ENCODE measurements at places on chromosomes 4 and X. TPM values are rescaled to one million over a fixed set of nuclear protein-coding genes. Genes with fewer than 3 reads are reported as not detected.

- no peaks in the 10 kb centered on the region for H3K27me3 ChIP-seq
- peak overlapping the region; percentile 91 for H3K27ac ChIP-seq
- peak overlapping the region; percentile 43 for H3K4me3 ChIP-seq
- H3K4me1 ChIP-seq = peaks cover 99% of the 10 kb centered on the region
- DNase-seq = no peak
These were observed 15.8 kb downstream of the WDR1 start for GRCh38 chr4:10100734-10101216.

DNA sequence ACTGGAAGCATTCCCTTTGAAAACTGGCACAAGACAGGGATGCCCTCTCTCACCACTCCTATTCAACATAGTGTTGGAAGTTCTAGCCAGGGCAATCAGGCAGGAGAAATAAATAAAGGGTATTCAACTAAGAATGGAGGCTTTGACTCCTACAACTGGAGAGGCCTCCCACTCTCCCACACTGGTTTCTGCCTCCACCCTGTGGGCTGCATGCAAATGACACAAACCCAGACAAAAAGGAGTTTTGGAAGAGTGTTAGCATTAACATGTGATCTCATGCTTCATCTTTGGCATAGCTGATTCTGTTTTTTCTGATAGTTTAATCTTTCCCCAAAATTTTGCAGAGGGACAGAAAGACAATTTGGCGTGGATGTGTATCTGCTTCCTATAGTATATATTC, 80.8 kb upstream of the IQCM start:
- H3K27me3 ChIP-seq = no peaks in the 10 kb centered on the region
- H3K27ac ChIP-seq = no peak overlapping the region
- no peak overlapping the region for H3K4me3 ChIP-seq
- no peaks in the 10 kb centered on the region for H3K36me3 ChIP-seq

DNA sequence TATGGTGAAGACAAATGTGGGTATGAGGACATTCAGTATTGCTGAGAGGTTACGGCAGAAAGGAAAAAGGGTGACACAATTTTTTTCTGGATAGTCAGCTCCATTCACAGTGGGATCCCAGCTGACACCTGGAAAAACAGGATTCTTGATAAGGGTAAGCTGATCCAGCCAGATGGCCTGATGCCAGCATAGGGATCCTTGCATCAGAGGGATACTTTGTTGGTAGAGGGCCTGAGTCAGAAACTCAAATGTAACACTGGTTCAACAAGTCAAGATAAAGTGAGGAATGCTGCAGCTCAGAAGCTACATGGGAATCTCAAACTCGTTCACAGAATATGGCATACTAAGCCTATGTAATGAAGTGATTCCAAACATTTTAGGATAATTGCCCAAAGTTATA, 726.7 kb downstream of the C4orf33 start:
- no peak for DNase-seq
- no peak overlapping the region for H3K4me3 ChIP-seq

Gene MND1
- total RNA-seq = 48.0 TPM

Gene GPC4
- total RNA-seq = not detected

DNA sequence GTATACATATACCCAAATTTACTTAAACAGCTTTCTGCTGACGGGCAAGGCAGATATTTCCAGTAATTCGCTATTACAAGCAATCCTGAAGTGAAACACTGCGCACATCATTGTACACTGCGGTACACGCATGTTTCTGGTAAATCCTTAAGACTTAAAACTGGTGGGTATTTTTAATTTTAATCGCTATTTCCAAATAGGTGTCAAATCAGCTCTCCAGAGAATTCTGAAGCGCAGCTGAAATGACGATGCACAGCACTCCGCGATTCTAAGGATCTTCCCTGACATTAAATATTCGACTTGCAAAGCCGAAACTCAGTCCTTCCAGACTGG, 361 bp downstream of the TMEM128 start:
- H3K4me3 ChIP-seq = peak overlapping the region; percentile 98
- H3K27me3 ChIP-seq = no peaks in the 10 kb centered on the region
- no peak for DNase-seq
- H3K4me1 ChIP-seq = peaks cover 25% of the 10 kb centered on the region
- peaks cover 22% of the 10 kb centered on the region for H3K36me3 ChIP-seq

DNA sequence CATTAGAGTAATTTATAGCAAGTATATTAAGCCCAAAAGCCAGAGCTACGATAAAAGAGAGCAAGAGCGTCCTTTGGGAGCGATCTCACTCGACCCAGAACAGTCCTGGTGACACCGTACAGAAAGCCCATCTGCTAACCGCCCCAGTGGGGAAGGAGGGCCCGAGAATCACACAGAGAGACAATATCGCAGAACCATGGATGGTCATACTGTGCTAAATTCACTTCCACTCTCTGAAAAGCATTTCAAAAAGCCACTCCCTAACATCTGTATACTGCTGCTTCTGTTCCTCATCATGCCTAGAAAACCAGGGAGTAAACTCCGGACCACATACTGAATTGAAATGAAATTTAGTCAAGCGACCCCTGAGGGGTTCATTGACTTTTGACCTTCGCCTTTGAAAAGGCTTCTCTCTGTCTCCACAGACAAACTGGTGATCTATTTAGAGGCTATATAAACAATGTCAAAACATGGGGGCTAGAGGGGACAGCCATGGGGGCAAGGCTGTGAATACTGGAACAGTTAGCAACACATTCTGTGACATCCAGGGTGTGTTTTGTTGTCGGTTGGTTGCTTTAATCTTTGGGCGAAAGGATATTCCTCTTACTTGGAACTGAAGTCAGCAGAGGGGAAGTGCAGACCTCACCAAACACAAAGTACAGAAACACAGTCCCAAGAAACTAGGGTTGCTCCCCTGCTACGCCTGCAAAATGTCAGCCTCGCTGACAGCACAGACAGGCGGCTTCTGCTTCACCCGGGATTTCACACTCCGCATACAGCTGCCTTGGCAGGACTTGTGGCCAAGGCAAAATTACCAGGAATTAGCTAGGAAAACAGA, 129.0 kb upstream of the RASGEF1B start:
- no peak overlapping the region for H3K4me3 ChIP-seq
- DNase-seq = no peak
- no peaks in the 10 kb centered on the region for H3K36me3 ChIP-seq
- no peaks in the 10 kb centered on the region for H3K27me3 ChIP-seq

GRCh38 chr4:113003841-113004240, 45.6 kb upstream of the ANK2 start:
- H3K27me3 ChIP-seq = no peaks in the 10 kb centered on the region
- H3K36me3 ChIP-seq = no peaks in the 10 kb centered on the region
- no peak for DNase-seq
- no peak overlapping the region for H3K27ac ChIP-seq
- no peak overlapping the region for H3K4me3 ChIP-seq

Gene PPBP
- not detected for total RNA-seq

DNA sequence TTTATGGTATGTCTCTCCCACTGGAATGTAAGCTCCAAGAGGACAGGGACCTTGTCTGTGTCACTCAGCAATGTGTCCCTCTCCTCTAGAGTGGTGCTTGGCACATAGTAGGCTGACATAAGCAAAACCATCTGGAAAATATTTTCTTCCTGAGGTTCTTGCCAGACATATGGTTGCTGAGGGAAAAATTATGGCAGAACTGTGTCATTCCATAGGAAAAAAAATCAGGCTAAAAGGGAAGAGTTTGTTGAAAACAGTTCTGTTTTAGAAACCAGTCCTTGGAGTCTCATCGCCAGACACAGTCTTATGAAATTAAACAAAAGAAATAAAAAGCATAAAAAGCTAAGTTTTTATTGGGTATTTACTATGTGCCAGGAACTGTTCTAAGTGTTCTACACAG, 60.9 kb downstream of the RTL9 start:
- no peak overlapping the region for H3K4me3 ChIP-seq
- peaks cover 2% of the 10 kb centered on the region for H3K27me3 ChIP-seq
- no peaks in the 10 kb centered on the region for H3K36me3 ChIP-seq
- no peak overlapping the region for H3K27ac ChIP-seq

DNA sequence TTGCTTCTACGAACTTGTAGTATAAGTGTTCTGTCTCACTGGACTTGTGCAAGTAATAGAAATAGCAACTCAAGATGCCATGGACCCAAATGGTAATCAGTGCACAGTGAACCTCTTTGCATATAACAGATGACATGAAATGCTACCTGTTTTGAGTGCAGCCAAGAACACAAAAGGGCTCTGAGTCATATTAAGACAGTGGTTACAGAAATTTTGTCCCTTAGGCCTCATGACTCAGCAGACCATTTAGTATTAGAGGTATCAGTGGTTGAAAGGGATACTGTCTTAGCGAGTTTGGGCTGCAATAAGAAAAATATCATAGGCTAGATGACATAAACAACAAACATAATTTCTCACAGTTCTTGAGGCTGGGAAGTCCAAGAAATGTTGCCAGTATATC, 502.9 kb upstream of the PCDH10 start:
- no peak overlapping the region for H3K27ac ChIP-seq
- no peak overlapping the region for H3K4me3 ChIP-seq
- no peak for DNase-seq
- no peaks in the 10 kb centered on the region for H3K36me3 ChIP-seq

Gene PNMA3
- total RNA-seq = 1.1 TPM

- no peak for DNase-seq
- no peak overlapping the region for H3K4me3 ChIP-seq
- H3K4me1 ChIP-seq = no peaks in the 10 kb centered on the region
- H3K27me3 ChIP-seq = peaks cover 2% of the 10 kb centered on the region
These were observed 159.8 kb upstream of the JADE1 start for GRCh38 chr4:128649575-128650205.

DNA sequence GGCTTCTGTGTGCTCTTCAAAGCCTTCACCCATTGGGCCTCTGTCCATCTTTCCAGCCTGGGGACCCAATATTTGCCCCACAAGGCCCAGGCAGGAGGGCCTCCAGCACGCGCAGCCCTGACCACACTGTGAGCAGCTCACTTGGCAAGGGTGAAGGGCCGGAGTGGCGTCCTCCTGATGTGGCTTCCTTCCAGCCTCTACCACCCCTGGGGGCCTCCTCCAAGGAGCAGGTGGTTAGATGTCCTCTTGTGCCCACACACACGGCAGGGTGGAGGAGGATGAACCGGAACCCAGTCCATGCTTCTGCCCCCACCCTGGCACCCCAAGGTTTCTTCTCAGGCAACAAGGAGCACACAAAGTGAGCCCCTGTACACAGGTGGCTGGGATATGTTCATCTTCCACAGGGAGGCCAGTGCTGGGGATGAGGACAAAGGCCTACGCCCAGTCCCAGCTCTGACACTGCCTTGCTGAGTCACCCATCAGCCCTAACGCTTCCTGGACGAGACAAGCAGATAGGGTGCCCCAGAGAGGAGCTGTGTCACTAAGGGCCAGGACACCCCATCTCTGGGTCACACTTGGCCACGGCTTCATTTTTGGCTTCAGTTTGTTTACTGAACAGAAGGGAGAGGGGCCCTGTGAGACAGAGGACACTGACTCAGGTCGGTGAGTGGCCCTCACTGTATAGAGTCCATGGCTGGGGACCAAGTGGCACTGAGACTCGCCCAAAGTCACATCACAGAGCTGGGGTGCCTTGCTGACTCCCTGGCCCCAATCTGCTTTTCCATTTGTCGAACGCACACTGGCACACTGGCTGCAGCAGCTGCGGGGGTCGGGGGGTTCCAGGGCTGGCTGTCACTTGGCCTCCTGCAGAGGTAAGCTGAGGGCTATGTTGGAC, 1.9 kb downstream of the UBL4A start:
- peaks cover 23% of the 10 kb centered on the region for H3K4me1 ChIP-seq
- H3K27me3 ChIP-seq = no peaks in the 10 kb centered on the region
- DNase-seq = peak; percentile 17
- peak overlapping the region; percentile 46 for H3K27ac ChIP-seq

Gene AFAP1
- 26.5 TPM for total RNA-seq

Gene MAGEC2
- total RNA-seq = not detected

DNA sequence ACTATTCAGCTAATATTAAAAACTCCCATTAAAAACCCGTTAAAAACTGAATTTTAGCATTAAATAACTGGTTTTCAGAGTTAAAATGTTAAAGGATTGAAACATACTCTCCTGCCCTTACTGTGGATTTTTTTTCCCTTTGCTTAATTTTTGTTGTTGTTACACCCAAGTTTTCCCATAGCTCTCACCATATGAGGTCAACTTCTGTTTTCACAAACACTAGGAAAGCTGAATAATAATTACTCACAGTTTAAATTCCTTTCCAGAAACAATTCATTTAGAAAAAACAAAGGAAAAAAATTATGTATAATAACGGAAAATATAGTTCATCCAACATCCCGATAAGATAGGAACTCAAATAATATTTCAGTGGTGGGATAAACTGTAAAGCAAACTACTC, 129.0 kb downstream of the PPP3CA start:
- H3K27me3 ChIP-seq = no peaks in the 10 kb centered on the region
- H3K4me1 ChIP-seq = peaks cover 15% of the 10 kb centered on the region
- H3K36me3 ChIP-seq = no peaks in the 10 kb centered on the region
- no peak overlapping the region for H3K27ac ChIP-seq
- H3K4me3 ChIP-seq = no peak overlapping the region
- DNase-seq = no peak

Gene UGT2B11
- not detected for total RNA-seq

DNA sequence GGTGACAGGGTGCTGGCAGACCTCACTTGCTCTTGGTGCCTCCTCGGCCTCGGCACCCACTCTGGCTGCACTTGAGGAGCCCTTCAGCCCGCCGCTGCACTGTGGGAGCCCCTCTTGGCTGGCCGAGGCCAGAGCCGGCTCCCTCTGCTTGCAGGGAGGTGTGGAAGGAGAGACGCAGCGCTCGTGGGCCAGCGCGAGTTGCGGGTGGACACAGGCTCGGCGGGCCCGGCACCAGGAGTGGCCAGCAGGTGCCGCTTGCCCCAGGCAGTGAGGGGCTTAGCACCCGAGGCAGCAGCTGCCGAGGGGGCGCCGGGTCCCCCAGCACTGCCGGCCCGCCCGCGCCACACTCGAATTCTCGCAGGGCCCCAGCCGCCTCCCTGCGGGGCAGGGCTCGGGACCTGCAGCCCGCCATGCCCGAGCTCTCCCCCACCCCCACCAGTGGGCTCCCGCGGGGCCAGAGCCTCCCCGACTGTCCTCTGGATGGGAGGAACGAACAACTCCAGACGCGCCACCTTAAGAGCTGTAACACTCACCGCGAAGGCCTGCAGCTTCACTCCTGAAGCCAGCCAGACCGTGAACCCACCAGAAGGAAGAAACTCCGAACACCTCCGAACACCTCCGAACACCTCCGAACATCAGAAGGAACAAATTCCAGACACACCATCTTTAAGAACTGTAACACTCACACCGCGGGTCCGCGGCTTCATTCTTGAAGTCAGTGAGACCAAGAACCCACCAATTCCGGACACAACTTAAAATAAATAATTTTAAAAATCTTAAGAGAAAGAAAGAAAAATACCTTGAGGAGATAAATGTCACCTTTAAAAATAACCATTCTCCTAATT, 311.1 kb upstream of the SLC7A11 start:
- no peak overlapping the region for H3K4me3 ChIP-seq
- H3K27me3 ChIP-seq = no peaks in the 10 kb centered on the region
- no peaks in the 10 kb centered on the region for H3K4me1 ChIP-seq

Measured in activated CD8-positive, alpha-beta T cell treated with anti-CD3 and anti-CD28 coated beads for 36 hours (primary cell).